ENCODE measurements at places on chromosomes 1 and 21.

DNA sequence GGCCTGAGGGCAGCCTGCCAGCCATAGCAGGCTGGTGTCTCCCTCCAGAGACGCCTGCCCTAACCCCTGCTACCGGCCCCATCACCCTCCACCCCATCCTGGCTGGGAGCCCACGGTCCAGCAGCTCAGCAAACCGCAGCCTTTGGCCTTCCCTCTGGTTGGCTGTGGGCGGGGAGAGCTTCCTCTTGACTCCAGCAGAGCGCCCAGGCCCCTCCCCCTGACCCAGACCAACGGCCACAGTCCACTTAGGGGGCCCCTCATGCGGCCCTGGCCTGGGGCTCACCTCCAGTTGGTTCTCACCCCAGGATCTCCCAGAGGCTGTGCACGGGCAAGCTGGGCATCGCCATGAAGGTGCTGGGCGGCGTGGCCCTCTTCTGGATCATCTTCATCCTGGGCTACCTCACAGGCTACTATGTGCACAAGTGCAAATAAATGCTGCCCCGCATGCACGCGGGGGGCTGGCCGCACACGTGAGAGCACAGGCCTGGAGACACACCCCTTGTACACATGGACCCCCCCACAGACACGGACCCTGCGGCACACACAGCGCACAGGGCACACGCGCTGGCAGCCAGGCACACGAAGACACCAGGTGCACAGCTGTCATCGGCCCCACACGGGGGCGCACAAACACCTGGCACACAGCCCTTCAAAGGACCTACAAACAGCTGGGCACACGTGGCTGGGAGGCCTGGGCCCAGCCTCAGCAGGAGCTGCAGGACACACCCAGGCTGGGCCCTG is 3.1 kb downstream of the SMIM1 start:
- peak; percentile 64 for DNase-seq

GRCh38 chr1:5837976-5838653 is 154.1 kb downstream of the NPHP4 start:
- no peak for DNase-seq

GRCh38 chr1:227723474-227723873 is 11.6 kb downstream of the JMJD4 start:
- DNase-seq: no peak

DNA sequence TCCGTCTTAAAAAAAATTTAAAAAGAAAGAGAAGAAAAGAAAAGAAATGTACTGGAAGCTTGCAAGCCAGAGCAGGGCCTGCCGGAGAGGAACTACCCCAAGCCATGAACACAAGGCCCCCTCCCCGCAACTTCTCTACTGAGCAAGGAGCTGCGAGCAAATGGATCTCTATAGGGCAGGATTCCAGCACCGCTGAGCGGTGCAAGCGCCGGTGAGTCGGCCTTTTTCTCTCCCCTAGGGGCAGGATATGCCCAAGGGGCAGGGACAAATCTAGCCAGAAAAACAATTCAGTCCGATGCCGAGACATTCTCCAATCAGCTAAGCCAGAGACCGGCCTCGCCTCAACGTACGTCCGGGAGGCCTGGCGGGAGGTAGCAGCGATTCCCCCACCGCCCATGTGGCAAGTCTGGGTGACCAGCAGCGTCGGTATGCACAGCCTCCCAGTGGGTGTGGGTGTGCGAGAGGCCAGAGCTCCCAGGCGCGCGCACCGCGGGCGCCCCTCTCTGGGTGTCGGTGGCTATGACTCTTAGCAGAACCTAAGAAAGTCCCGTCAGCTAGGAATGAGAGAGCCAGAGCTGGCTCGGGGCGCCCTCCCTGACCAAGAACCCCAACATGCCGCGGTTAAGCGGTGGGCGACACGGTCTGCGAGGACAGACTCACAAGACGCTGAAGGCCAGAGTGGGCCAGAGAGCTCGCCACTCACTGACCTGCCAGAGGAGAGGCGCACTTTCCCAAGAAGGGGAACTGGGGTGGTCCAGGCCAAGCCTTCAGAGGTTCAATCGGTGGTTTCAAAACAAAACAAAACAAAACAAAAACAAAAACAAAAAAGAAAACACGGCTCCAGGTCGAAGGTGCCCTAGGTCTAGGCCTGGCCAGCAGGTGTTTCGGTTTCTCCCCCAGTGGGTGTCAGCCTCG is 1.9 kb downstream of the CSMD2 start:
- peak; percentile 24 for DNase-seq

DNA sequence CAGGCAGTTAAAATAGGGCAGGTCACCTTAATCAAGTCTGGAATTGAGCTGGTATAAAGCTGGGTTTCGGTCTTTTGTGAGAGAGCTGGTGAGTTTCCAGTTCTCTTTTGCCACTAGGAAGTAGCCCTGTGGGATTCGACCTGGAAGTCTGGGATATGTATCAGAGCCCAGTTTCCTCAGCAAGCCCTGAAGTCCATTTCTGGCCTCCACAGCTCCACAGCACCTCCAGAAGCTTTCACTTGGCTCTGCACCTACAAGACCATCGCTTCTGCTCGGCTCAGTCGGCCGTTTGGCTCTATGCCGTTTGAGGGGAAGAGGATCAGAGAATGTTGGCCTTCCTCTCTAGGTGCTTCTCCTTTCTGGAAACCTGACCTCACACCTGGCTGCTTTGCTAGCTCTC is 148.0 kb downstream of the GALNT2 start:
- DNase-seq: peak; percentile 61
